ENCODE measurements at places on chromosomes 7 and 10. TPM values are rescaled to one million over a fixed set of nuclear protein-coding genes. Genes with fewer than 3 reads are reported as not detected.

- peak; percentile 81 for DNase-seq
Measured at GRCh38 chr7:16619979-16620408, 25.6 kb downstream of the ANKMY2 start.

GRCh38 chr7:22357311-22358175 lies 589 bp upstream of the RAPGEF5 start:
- no peak for DNase-seq

- DNase-seq: no peak
Measured at GRCh38 chr10:70744617-70745143, 40.5 kb downstream of the TBATA start.

DNA sequence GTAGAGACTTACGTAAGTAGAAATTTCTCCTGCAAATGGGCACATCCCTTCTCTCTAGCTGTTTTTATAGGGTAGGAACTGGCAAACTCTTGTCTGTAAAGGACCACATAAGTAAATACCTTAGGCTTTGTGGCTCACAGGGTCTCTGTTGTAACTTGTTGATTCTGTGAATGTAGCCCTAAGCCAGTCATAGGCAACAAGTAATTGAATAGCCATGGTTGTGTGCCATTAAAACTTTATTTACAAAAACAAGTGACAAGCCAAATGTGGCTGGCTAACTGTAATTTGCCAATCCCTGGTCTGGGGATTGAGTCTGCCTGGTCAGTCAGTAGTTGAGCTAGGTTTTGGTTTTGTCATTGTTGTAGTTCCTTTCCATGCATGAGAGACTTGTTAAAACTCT lies 5.3 kb upstream of the KLF6 start:
- DNase-seq: no peak

GRCh38 chr7:30795161-30795948 lies 24.1 kb downstream of the MINDY4 start:
- DNase-seq: no peak

GRCh38 chr7:1999278-1999984 lies 233.3 kb downstream of the MAD1L1 start:
- no peak for DNase-seq

DNA sequence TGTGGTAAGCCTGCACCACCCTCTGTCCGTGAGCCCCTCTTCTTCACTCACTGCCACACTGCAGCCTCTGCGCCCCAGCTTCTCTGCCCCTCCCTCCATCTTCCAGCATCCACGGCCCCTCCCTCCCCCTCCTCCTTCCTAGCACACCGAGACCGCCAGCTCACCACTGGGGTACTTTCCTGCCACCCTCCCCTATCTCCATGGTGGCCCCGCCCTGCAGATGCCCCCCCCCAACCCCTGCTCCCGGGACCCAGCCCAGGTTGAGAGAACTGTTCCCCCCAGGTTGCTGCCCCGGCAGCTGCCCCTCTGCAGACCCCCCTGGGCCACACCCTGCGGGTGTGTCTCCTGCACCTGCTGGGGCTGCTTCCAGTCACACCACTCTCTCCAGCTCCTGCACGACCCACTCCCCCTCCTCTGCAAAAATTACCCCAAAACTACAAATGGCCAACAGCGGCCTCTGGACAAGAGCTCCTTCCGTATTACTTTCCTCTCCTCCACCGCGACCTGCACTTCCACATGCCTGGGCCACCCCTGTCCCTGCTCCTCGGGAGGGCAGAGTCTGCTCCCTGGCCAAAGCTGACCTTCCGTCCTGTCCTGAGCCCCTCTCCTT lies 209.2 kb upstream of the PPP2R2D start:
- DNase-seq: no peak

DNA sequence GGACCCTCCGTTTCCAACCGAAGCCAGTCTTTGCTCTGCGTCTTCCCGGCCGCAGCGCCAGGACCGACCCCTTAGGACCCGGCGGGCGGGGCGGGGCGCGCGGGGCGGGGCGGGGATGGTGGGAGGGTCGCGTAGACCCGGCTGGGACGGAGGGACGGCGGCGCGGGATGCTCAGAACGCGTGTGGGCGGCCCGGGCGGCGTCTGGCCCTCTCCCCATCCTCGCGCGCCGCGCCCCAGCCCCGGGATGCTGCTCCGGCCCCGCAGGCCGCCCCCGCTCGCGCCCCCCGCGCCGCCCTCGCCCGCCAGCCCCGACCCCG lies at the start of gene UTF1:
Gene UTF1, plus strand, starts transcription at position 174 of the 318 bp plus-strand sequence. Its CDS starts 72 bp downstream, at position 246.
- DNase-seq: no peak

- peak; percentile 84 for DNase-seq
Measured at GRCh38 chr10:119199231-119199992, 8.0 kb upstream of the GRK5 start.

DNA sequence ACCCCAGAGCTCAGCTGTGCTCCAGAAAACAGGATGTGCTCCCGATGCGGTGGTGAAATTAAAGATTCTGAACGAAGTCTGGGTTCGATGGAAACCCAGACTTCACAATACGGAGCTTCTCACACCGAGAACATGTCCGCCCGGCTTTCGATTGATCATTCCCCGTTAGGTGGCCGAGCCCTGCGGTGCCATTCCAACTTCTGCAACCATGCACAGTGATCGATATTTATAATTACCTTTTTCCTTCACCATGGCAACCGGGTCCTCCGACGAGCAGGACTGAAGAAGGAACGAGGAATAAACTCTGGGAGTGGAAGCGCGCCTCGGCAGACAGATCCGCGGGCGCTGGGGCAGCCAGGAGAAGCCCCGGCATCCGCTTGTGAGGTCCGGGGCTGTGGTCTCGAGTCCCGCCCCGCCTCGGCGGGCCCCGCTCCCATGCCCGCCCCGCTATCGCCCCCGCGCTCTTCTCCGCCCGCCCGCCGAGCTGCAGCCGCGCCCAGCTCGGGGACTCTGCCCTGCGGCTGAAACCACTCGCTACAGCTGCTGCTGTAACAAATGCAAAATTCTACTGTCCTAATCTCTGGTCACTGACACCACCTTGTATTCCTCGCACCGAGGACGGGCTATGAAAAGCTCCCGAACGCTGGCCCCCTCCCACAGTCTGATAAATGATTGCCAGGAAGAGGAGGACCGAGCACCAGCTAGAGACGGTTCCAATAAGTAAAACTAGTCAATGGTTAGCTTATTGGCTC lies 26.2 kb downstream of the ABLIM1 start:
- no peak for DNase-seq

GRCh38 chr7:75038508-75038907 lies 35.1 kb downstream of the RCC1L start:
- DNase-seq: peak; percentile 53

GRCh38 chr7:148883266-148884048 lies 634 bp downstream of the EZH2 start:
- DNase-seq: peak; percentile 74

DNA sequence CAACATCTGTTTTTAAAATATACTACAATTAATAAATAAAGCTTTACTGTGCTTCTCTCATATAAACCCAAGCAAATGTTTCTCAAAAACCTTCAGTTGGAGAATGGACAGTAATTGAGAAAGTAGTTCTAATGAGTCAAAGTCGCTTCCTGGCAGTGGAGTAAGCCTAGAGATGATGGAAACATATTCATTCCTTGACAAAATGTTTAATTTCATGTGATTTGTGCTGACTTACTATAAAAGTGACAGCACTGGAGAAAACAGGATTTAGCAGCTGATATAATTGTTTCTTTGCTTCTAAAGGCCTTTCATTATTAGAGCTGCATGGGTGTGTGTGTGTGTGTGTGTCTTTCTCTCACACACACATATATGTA lies 9.0 kb downstream of the ELMO1 start:
- DNase-seq: no peak

DNA sequence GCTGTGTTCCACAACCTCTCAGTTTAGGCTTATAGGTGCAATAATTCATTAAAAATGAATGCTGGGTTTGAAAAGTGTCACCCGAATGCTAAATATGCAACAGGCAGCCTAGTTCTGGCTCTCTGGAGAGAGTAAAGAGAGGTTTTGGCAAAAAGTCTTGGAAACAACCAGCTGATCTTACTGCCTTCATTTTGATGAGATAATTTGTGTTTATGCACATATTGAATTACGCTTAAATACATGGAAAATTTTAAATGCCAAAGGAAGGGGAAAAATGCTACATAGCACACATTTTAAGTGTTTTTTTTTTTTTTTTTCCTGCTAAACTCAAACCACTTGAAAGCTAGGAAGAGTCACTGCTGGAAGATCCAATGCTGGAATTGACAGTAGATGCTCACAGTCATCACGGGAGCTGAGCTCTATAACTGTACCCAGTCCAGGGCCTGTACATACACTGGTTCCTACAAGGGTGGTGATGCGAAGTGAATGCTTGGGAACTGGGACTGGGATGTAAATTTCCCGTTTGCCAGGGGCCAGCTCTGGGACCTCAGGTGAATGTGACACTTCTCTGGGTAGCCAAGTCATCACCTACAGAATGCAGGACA lies 151.5 kb downstream of the PFKFB3 start:
- no peak for DNase-seq

PTPN12 gene
- 6.2 TPM for total RNA-seq

HACD1 gene
- total RNA-seq: not detected

ASAH2 gene
- total RNA-seq: 20.0 TPM

UCMA gene
- 0.63 TPM for total RNA-seq
